ENCODE measurements at places on chromosomes 1 and 21.

DNA sequence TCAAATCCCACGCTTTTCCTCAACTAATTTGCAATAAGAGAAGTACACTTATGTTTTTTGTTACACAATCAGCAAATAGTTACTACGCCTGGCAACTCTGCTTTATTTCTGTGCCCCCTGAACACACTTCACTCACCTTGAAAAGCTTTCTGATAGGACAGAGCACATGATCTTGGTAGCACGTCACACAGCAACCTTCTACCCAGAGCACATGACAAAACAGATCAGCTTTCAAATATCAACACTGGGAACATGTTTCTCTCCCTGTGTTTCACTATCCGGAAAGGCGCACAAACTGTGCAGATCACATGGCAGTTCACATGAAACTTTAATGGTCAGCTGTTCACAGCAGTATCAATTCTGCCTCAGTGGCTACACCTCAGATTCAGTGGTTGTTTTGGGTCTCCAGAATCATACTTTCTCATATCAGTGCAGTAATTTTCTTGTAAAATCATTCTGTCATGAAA lies 2.2 kb downstream of the SLC19A2 start:
- no peak for DNase-seq

GRCh38 chr1:56647106-56647505 lies 2.0 kb downstream of the PRKAA2 start:
- no peak for DNase-seq

GRCh38 chr1:201639826-201640225 lies 100.9 kb downstream of the NAV1 start:
- DNase-seq: no peak

DNA sequence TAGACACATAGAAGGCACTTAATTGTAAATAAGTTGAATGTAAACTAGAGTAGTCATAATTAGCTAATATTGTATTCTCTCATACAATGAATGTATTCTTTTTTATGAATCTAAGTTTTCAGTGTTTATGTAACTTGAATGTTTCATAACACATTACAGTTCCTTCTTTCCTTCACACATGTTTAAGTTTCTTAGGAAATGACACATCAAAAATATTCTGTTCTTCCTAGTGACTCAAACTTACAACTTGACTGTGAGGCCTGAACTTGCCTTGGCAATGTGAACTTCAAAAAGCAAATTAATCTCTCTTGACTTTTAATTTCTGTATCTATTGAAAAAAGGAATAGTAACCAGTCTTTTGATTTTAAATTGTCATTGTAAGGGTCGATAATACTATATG lies 700.1 kb downstream of the KCNT2 start:
- no peak for DNase-seq

GRCh38 chr1:113194846-113195830 lies 122.1 kb downstream of the LRIG2 start:
- no peak for DNase-seq

- no peak for DNase-seq
Measured at GRCh38 chr21:45266518-45267389, 20.9 kb downstream of the POFUT2 start.

DNA sequence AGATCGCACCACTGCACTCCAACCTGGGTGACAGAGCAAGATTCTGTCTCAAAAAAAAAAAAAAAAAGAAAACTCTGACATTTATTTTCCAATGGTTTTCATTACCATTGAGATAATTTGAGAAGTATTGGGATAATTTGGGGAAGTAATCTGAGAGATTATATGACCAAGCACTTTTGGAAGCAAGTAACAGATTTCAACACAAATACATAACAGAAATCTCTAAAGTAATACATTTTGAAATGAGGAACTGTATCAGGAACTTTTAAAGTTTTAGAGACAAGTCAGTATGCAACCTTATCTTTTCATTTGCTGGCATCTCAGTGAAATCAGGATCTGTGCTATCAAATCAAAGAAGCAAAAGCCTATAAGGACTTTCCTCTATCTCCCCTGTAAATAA lies 25.4 kb upstream of the SLC16A1 start:
- DNase-seq: no peak

GRCh38 chr1:23837908-23838307 lies 12.7 kb upstream of the HMGCL start:
- DNase-seq: no peak

GRCh38 chr1:51285055-51285454 lies 45.3 kb downstream of the TTC39A start:
- no peak for DNase-seq

DNA sequence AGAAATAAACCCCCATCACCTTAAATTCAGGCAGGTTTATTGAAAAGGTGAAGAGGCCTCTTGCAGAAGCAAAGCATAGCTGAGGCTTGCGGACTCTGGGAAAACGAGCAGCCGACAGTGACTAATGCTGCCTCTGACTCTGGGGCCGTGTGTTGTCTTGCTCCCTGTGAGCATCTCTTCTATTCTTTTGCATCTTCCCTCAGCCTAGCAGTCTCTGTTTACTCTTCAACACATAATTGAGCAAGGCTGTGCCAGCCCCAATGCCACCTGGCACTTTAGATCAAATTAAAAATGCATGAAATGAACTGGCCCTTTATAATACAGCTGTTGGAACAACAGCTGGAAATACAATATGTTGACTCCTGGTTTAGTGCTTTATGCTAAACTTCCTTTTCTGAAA lies 18.4 kb upstream of the REG4 start:
- no peak for DNase-seq

- no peak for DNase-seq
Measured at GRCh38 chr1:118084400-118084799, 100.6 kb downstream of the SPAG17 start.

DNA sequence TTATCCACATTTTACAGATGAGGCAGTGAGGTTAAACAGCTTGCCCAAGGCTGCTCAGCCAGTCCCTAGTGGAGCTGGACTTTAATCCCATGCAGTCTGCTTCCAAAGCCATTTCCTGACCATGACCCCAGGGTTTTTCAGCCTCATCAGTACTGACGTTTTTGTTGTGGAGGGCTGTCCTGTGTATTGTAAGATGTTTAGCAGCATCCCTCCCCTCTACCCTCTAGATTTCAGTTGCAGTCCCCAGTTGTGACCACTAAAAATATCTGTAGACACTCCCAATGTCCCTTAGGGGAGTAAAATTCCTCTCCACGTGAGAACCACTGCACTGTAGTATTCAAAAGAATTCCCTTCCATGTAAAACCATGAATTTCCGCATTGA lies 30.2 kb upstream of the C1orf105 start:
- no peak for DNase-seq

GRCh38 chr1:174998569-174999215 lies 1.1 kb upstream of the CACYBP start:
- peak; percentile 25 for DNase-seq

GRCh38 chr1:238916828-238917227 lies 469.5 kb upstream of the CHRM3 start:
- DNase-seq: no peak

GRCh38 chr1:181112071-181112929 lies 23.8 kb downstream of the IER5 start:
- peak; percentile 91 for DNase-seq

- no peak for DNase-seq
Measured at GRCh38 chr1:147264158-147264768, 21.8 kb downstream of the CHD1L start.

DNA sequence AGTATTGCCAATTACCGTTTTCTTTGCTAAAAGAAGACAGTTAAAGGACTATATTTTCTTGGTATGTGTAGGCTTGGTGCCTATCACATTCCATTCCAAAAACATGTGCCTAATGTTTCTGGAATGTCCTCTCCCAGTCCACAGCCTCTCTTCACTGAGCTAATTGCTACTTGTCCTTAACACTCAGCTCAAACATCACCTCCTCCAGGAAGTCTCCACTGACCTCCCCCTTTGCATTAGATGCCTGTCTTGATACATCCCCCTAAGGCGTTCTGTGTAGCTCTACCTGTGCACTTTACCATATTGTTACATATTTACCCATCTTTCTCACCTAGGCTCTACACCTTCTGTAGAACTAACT lies 195.6 kb upstream of the CAMK1G start:
- DNase-seq: no peak

DNA sequence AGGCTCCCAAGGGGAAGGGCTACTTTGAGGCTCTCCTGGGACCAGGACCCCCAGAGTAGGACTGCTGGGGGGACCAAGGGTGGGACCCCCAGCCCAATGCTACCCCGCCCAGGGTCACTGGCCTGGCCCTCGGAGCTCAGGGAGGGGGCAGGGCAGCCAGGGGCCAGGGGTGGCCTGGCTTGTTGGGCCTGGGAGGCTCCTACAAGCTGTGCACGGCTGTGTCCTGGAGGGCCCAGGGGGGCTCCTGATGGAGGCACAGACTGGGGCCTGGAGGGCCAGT lies 2.2 kb downstream of the HES4 start:
- DNase-seq: no peak

- no peak for DNase-seq
Measured at GRCh38 chr1:228913626-228914414, 178.5 kb downstream of the RHOU start.

DNA sequence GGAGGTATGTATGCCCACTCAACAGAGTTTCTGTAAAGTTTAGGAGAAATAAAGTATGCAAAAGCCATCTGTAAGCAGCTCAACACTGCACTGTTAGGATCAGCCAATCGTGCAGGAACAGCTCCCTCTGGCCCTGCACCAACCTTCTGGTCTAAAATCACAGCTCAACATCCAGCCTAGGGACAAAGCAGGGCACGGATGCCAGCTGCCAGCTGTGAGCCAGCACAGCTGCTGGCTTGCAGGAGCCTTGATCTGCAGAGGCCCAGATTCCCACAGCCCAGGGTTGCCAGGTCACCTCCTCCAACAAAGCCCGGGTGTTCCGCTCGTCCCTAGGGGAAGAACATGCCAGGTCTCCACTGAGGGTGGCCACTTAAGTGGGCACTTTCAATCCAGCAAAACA lies 8.6 kb downstream of the ACOT7 start:
- no peak for DNase-seq

DNA sequence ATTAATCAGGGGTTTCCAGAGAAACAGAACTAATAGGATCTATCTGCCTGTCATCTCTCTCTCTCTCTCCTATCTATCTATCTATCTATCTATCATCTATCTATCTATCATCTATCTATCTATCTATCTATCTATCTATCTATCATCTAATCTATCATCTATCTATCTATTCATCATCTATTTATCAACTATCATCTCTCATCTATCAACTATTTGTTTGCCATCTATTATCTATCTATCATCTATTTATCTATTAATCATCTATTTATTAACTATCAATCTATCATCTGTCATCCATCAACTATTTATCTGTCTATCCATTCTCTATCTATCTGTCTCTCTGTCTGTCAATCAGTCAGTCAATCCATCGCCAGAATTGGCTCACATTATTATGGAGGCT lies 70.0 kb upstream of the MRPS6 start:
- no peak for DNase-seq

- DNase-seq: no peak
Measured at GRCh38 chr1:62452951-62453350, 16.1 kb downstream of the USP1 start.

- DNase-seq: no peak
Measured at GRCh38 chr1:224637936-224638335, 21.8 kb downstream of the CNIH3 start.

- no peak for DNase-seq
Measured at GRCh38 chr1:176696109-176696508, 233.1 kb downstream of the PAPPA2 start.

DNA sequence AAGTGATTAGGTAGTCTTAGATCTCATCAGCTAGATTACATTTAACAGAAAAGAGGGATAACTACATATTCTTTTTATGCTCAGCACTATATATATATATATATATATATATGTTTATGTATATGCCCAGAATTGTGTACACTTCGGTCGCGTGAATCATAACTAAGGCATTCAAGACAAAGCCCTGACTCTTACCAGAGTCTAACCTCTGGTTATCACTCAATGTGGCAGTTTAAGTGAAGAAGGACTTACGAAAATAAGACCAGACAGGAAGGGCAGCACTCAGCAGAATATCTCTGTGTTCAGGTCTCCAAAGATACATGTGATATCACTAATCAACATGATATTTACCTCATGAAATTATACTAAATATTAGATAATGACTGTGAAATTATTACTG lies 1326.7 kb downstream of the MRPL39 start:
- no peak for DNase-seq

DNA sequence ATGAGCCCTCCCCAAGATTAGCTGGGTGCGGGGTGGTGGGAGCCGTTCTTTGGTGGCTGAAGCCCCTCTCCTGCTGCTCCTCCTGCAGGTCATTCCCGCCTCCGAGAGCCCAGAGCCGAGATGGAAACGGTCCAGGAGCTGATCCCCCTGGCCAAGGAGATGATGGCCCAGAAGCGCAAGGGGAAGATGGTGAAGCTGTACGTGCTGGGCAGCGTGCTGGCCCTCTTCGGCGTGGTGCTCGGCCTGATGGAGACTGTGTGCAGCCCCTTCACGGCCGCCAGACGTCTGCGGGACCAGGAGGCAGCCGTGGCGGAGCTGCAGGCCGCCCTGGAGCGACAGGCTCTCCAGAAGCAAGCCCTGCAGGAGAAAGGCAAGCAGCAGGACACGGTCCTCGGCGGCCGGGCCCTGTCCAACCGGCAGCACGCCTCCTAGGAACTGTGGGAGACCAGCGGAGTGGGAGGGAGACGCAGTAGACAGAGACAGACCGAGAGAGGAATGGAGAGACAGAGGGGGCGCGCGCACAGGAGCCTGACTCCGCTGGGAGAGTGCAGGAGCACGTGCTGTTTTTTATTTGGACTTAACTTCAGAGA lies 448 bp downstream of the G0S2 start:
- DNase-seq: peak; percentile 46

DNA sequence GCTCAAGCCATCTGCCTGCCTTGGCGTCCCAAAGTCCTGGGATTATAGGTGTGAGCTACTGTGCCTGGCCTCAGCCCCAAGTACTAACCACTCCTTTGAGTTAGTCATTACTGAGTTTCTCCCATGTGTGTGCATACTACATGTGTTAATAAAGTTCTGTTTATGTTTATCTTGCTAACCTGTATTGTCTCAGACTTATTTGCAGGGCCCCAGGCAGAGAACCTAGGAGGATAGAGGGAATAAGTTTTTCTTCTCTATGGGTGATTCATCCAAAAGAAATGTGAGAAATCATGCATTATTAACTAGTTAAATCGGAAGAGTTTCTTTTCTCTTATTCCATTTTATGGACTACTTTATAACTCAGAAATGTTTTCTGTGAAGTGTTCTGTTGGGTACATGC lies 203.9 kb upstream of the CACYBP start:
- DNase-seq: no peak

Measured in uterus (tissue), 4 donors.